ENCODE measurements at places on chromosomes 3 and 15.

DNA sequence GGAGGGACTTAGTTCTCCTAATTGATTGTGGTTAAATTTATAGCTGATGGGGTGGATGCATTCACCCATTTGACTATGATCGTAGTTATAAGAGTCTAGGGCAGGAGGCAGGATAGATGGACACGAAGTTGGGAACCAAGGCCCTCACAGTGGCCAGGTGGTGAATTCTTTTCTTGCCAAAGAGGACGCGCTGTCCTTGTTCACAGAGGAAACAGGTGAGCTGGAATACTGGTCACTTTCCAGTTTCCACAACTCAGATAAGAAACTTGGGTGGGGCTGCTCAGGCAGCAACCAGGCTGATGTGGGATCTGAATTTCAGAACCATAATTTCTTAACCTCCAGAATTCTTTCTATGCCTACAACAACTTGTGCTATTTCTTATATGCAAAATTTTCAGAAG, 34.0 kb upstream of the ICE2 start:
- DNase-seq: no peak

DNA sequence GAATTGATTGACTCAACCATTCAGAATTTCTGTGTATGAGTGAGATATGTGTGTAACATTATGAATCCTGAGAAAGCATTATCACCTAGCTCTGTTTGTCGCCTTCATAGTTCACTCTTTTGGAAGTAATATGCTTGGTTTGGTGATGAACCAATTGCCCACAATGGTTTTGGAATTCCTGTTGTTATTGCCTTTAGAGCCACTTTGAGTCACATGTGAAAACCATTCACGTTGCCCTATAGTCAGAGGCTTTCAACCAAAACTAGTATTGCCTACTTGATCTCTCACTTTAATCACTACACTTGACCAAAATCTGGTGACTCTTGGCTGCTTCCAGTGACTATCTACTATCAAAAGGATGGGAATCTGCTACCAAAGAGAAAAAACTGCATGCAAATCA, 78.2 kb upstream of the FLNB start:
- no peak for DNase-seq

DNA sequence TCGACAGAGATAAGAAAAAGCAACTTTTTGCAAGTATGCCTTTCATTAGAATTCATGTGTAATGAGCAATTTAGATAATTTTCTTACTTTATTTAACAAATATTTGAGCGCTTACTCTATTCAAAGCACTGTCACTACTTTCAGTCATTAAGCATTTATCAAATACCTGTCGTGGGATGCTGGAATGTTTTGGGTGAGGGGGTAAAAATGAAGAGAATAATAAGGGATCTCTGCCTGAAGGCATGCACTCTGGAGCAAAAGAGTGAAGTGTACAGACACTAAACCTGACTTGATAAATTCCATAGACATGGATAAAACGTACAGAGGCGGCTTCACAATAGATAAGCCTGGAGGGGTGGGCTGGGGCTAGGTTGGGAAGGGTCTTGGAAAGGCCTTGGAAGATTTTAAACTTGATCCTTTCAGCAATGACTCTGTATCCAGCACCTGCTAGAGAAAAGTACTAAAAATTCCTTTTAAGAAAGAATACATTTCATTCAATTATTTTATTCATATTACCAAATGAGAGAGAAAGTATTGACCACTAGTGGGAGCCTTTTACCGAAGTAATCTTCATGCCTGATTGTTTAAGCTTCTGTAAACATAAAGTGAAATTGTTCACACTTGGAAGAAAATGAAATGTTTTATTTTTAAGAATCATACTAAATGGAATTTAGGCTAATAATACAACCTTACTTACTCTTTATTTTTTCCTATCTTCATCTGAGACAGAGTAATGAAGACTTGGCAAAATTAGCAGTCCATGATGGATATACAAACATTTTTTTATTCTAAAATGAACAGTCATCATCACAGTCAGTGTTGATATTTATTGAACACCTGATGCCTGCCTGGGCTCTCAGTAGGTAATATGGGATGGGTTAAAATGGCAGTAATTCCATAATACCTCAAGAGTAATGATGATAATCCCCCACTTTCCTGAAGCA, 113.2 kb downstream of the PPP2R3A start:
- DNase-seq: no peak

GRCh38 chr3:194713299-194714136, 27.8 kb downstream of the FAM43A start:
- DNase-seq: no peak

GRCh38 chr15:57348081-57348480, 28.2 kb upstream of the CGNL1 start:
- no peak for DNase-seq

DNA sequence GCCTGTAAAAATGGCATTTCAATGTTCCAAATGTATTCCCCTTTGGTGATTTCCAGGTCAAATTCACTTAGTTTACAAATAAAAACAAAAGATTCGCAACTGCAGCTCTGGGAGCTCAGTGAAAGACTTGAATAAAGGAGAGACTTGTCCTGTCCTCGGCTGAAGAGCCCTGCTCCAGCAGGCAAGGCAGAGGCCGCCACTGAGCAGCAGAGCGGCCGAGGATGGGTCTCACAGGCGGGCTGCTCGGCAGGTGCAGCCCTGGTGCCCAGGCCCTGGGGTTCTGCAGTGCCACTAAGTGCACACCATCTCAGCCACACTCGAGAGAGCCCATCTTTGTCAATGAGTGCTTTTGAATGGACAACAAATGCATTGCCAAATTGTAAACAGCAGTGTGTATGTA, 856.2 kb downstream of the AGBL1 start:
- DNase-seq: no peak

GRCh38 chr3:115512565-115513415, 110.5 kb upstream of the GAP43 start:
- DNase-seq: peak; percentile 64

All from NCI-H187 treated with DMSO at 0.1 percent for 48 hours (cell line).